Skin of body (tissue), 3 donors: ENCODE measurements at places on chromosomes 6 and 20.

DNA sequence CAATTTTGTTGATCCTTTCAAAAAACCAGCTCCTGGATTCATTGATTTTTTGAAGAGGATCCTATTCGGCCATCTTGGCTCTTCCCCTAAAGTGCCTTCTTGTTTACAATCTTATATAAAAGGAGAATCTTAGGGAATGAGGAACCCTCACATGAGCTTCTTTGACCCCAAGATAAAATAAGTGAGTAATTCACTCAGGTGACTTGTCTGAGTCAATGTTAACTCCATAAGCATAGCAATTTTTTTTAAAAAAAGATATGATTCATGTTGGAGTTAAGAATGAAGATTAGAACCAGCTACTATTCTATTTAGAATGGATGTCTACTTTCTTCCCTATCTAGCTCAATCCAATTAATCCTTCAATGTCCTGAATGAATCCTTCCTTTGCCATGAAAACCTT lies 21.0 kb downstream of the WASF1 start:
- no peak for DNase-seq

DNA sequence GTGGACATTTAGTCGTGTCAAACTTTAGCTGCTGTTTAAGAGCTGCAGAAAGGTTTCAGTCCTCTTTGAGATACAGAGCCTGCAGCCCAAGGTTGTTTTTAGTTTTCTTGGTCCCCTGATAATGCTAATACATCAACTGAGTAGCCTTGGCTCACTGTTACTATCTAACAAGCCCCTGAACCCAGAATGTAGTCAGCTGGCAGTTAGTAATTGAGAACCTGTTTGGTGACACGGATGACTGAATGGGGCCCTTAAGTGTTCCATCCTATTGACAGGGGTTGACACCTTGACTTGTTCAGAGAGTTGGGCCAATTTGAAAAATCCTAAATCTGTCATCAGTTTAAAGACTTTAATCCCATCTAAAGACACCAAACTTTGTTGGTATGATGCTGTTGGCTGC lies 2.8 kb downstream of the RTN4IP1 start:
- DNase-seq, result no peak

- DNase-seq, result no peak
Observed at GRCh38 chr6:108009894-108010293, 51.9 kb upstream of the SEC63 start.

GRCh38 chr6:25635886-25636317 lies 16.1 kb upstream of the SCGN start:
- no peak for DNase-seq

GRCh38 chr6:150755042-150755441 lies 110.5 kb upstream of the MTHFD1L start:
- DNase-seq, result no peak

DNA sequence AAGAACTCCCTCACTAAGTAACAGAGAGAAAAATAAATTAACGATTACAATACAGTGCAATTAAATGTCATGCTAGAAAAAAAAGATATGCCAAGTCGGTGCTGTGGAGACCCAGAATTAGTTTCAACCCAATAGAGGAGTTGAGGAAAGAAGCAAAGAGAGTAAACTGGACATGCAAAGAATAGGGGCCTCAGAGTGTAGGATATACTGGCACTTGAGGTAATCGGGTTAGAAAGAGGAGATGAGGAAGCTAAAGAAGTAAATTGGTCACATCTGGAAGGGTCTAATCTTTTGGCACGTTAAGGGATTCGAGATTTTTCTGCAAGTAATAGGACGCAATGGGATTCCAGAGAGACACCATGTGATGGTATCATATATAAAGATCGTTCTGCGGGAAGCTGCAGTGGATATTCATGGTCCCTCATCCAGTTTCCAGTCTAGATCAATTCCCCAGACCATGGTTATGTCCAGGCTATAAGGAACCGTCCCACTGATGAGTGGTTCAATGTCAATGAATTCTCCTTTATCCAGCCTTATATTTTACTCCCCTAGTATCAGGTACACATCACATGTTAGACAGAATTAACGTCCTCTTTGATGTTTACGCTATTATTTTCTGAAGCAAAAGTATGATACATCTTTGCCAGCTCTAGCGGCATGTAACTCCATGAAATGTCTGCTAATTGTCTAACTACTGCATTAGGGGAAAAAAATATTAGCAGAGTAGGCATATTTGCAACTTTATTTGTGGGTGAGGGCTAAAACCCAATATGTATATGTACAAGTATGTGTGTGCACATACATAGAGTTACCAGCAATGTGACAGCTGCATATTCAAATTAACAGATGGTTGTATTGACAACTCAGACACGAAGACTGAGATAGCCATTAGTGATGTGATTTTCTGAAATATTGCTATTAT lies 1.1 kb upstream of the TBC1D32 start:
- DNase-seq, result peak; percentile 56

DNA sequence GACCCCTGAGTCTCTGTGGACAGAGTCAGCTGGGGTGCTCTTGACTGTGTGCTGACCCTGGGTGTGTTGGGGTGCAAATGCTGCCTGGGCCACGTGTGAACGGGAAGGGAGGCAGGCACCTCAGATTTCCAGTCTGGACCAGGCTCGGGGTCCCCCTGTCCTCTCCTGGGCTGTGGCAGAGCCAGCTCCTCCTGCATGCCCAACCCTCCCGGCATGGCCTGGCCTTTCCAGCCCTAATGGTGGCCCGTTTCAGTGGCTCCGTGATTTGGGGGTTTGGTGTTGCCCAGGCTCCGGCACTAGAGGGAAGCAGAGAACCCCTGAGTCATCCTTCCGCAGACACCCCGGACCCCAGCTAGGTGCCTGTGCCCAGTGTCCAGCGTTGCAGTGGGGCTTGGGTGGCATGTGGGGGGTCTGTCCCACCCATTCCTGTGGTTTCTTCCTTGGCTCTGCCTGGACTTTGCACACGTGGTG lies 9.1 kb downstream of the RBM38 start:
- DNase-seq, result no peak

DNA sequence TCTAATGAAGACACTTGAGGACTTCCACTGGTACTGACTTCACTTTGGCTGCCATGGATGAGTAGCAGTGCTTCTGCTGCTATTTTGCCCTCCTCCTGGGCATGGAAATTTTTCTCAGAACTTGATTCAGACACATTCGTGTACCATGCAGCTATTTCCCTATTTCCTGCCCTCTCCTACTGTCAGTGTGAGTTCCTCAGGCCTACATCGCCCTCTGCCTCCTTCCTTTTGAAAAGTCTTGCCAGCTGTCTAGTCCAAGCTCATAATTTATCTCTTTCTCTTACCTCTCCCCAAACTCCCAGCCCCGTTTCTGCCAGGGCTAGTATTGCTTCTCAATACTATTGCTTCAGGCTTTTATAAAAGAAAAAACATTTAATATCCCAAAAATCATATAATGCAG lies 470.2 kb downstream of the ADGRB3 start:
- DNase-seq, result no peak

DNA sequence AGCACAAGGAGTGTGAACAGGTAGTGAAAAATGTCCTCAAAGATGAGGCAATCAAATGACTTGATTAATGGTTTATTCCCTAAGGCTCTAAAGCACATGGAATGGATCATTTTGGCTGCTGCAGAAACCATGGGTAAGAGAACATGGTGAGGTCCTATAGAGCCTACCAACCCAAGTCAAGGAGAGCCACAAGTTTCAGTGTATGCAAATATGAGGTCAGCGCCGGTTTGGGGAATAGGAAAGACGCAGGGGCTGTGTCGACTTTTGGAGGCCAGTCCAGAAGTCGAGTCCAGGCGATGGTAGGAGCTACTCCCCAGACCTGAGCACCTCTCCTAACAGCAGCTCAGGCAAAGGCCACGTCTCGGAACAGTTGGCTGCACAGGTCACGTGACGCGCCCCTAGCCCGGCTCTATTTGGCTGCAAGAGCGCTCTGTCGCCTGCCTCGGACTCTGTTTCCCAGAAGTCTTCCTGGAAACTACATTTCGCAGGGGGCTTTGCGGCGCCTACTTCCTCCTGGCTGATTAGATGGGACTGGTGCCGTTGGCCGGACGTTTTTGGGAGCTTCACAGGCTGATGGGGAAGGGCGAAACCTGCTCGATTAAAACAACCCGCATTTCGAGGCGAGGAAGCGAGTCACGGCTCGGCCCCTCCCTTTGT lies 74.4 kb upstream of the CHD6 start:
- DNase-seq, result peak; percentile 88

GRCh38 chr6:158849899-158850806 lies 31.0 kb upstream of the EZR start:
- DNase-seq, result peak; percentile 55
